ENCODE measurements at places on chromosomes 2 and 18. TPM values are rescaled to one million over a fixed set of nuclear protein-coding genes. Genes with fewer than 3 reads are reported as not detected.

SLC14A1 gene
- total RNA-seq, result not detected

ITPRIPL1 gene
- not detected for total RNA-seq

RABL2A gene
- 7.7 TPM for total RNA-seq

FAM110C gene
- total RNA-seq, result 0.21 TPM

CYP27C1 gene
- total RNA-seq, result 3.2 TPM

CROCC2 gene
- not detected for total RNA-seq

SLC5A7 gene
- total RNA-seq, result not detected

LTBP1 gene
- total RNA-seq, result 41.7 TPM

TM4SF20 gene
- total RNA-seq, result 6.6 TPM

REG3A gene
- total RNA-seq, result not detected

FAM237A gene
- not detected for total RNA-seq

Measured in A549 treated with Hydrocortisone at 1 μM for 4 hours (cell line).